NCI-H226 (cell line): ENCODE measurements at places on chromosomes 4 and X.

GRCh38 chr4:150501983-150502382 is 80.0 kb upstream of the MAB21L2 start:
- no peak for DNase-seq

DNA sequence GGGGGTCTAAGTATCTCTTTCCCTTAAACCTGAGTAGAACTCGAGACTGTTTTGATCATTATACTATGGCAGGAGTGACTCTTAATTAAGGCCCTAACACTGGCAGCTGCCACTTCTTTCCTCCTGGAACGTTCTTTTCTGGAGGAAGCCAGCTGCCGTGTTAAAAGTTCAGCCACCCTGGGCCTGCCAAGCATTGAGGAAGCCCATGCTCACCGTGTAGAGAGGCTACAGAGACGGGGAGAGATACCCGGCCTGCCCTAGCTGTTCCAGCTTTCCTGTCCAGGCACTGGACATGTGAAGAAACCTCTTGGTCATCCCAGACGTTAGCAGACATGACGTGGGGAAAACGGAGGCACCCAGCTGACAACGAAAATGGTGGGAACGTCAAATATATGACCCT is 274.1 kb downstream of the ARHGAP10 start:
- DNase-seq: no peak

GRCh38 chrX:138756234-138756633 is 44.7 kb upstream of the FGF13 start:
- no peak for DNase-seq

DNA sequence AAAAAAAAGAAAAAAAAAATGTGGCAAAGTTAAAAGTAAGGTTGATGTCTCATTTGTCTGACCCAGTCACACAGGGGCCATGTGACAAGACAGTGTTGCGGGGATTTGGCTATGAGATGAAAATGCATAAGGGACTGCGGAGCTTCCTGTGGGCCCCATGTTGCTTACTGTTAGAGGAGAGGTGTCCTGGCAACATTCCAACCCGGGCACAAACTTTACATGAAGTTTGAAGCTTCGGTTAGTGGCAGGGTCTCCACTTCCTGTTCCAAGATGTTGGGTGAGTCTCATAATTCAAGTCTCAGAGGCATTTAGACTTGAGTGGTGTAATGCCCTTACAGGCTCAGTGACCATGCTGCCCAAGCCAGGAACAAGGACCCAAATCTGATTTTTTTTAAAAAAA is 111.3 kb downstream of the MAML3 start:
- DNase-seq: no peak

GRCh38 chrX:102859550-102859871 is 77.6 kb upstream of the RAB40AL start:
- no peak for DNase-seq

GRCh38 chr4:74009307-74009706 is 10.8 kb upstream of the CXCL5 start:
- DNase-seq: no peak

DNA sequence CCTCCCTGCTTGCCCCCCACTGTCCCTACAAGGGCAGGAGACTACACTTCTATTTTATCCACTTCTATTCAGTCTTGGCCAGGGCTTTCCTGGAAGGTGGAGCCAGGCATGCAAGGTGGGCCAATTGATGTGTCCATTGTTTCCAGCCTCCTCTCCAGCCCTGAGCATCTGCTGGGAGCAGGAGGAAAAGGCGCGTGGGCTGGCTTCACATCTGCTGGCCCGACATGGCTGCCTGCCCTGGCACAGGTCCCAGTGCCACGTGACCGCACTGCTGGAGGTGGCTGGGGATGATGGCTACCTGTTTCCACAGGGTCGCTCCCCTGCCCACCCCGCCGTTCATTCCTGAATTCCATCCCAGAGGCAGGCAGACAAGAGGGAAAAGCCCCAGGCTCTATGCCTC is 247.7 kb downstream of the AFAP1 start:
- no peak for DNase-seq

GRCh38 chr4:128513664-128514484 is 226.3 kb upstream of the PGRMC2 start:
- no peak for DNase-seq

DNA sequence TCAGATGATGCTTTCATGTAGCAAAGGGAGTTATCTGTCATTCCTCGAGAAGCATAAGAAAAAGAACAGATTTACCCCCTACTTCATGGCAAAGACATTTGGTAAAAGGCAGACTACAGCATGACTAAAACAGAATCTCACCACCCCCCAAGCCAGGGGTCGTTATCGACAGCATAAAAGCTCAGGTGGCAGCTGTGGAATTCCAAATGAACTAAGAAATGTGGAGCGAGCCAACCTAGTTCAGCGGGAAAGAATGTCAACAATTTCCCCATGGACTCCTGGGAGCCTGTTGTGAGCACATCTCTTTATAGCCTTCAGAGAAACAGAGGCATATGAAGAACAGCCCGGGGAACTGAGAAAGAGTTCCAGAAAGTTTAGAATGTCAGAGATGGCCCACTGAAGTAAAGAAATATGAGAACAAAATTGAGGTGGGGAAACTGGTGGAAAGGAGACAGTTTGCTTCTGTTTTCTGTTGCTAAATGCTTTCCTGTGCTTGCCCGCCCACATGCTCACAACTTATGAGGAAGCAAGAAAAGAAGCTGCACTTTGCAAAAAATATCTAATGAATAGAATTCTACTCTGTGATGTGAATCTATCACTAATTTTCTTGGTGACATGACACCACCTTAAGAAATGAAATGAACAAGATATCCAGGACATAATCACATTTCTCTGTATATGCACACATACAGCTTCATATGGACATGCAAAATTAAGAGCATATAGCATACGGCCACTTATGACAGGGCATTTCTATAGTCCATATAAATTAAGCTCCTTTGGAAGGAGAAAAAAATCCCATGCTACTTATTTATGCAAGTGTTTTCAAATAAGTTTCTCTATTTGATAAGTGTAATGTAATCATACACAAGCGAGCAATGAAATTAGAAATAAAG is 135.3 kb upstream of the MID1 start:
- DNase-seq: peak; percentile 86

- peak; percentile 90 for DNase-seq
These were observed 6.9 kb upstream of the CLOCK start for GRCh38 chr4:55553441-55554201.
